ENCODE measurements at places on chromosomes 2 and 18.

- H3K4me3 ChIP-seq = no peak overlapping the region
- peaks cover 10% of the 10 kb centered on the region for H3K4me1 ChIP-seq
- no peak for DNase-seq
- H3K36me3 ChIP-seq = no peaks in the 10 kb centered on the region
- H3K27ac ChIP-seq = no peak overlapping the region
Observed at GRCh38 chr2:238128534-238129001, 9.9 kb upstream of the KLHL30 start.

- peaks cover 2% of the 10 kb centered on the region for H3K36me3 ChIP-seq
- no peak overlapping the region for H3K27ac ChIP-seq
- peaks cover 24% of the 10 kb centered on the region for H3K27me3 ChIP-seq
- peaks cover under 1% of the 10 kb centered on the region for H3K4me1 ChIP-seq
- no peak overlapping the region for H3K4me3 ChIP-seq
Observed at GRCh38 chr18:48244530-48244929, 164.7 kb downstream of the ZBTB7C start.

GRCh38 chr2:212328712-212329496, 209.7 kb downstream of the ERBB4 start:
- no peak for DNase-seq
- no peaks in the 10 kb centered on the region for H3K36me3 ChIP-seq
- peaks cover 15% of the 10 kb centered on the region for H3K4me1 ChIP-seq
- H3K4me3 ChIP-seq = no peak overlapping the region
- H3K27ac ChIP-seq = peak overlapping the region; percentile 96

DNA sequence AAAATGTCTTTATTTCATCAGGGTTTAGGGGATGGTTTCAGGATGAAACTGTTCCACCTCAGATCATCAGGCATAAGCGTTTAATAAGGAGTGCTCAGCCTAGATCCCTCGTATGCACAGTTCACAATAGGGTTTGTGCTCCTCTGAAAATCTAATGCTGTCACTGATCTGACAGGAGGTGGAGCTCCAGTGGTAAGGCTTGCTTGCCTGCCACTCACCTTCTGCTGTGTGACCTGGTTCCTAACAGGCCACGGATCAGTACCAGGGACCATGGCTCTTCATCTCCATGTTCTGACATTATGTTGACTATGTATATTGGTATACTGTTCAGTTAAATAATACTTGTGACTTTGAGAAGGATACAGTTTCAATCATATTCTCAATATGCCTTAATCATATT, 41.6 kb downstream of the PPIG start:
- no peaks in the 10 kb centered on the region for H3K4me1 ChIP-seq
- DNase-seq = no peak
- H3K27ac ChIP-seq = no peak overlapping the region
- peaks cover 63% of the 10 kb centered on the region for H3K36me3 ChIP-seq

DNA sequence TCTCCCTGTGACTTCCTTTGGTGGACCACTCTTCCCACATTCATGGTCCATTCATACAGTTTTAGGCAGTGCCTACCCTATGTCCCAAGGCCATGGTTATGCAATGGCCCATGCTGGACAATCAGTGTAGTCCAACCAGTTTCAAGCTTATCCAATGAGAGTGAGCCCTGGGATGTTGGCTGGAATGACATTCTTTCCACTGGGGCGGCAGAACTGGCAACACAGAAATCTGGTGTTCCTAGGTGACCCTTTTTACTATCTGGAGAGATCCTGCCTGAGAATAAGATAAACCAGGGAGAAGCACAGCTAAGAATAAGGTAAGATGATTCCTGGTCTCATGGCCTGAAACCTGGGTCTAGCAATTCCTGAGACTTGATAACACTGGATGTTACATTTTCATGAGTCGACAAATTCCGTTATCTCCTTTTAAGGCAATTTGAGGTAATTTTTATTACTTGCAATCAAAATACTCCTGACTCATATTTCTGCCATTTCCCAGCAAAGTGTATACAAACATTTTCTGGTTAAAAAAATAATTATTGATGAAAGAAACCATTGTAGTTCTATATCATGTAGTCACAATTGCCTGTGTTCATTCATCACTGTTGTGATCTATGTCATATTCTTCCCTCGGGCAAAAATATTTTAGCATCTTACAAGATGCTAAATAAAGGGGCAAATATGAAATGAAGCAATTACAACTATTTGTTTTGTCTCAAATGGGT, 271.5 kb upstream of the LYPD1 start:
- no peaks in the 10 kb centered on the region for H3K36me3 ChIP-seq
- H3K27ac ChIP-seq = no peak overlapping the region
- no peaks in the 10 kb centered on the region for H3K27me3 ChIP-seq
- peaks cover 22% of the 10 kb centered on the region for H3K4me1 ChIP-seq
- no peak for DNase-seq

- peak overlapping the region; percentile 66 for H3K27ac ChIP-seq
- peaks cover 58% of the 10 kb centered on the region for H3K27me3 ChIP-seq
- no peak for DNase-seq
- no peak overlapping the region for H3K4me3 ChIP-seq
- peaks cover 5% of the 10 kb centered on the region for H3K4me1 ChIP-seq
Observed at GRCh38 chr2:130759906-130760753, 4.8 kb downstream of the AMER3 start.

DNA sequence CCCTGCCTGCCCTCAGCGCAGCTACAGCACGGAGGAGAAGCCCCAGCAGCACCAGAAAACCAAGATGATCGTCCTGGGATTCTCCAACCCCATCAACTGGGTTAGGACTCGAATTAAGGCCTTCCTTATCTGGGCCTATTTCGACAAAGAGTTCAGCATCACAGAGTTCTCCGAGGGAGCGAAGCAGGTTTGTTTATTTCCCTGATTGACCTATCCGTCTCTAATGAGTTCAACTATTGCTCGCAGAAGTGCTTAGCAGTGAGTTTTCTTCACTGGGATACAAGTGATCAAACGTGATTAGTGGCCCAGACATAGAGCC, 639 bp downstream of the MAIP1 start:
- H3K4me1 ChIP-seq = peaks cover 52% of the 10 kb centered on the region
- peak overlapping the region; percentile 99 for H3K4me3 ChIP-seq

GRCh38 chr2:37630301-37630700, 41.1 kb downstream of the CDC42EP3 start:
- no peaks in the 10 kb centered on the region for H3K4me1 ChIP-seq
- DNase-seq = no peak
- no peak overlapping the region for H3K4me3 ChIP-seq
- H3K27ac ChIP-seq = no peak overlapping the region

- H3K4me1 ChIP-seq = peaks cover 6% of the 10 kb centered on the region
- H3K27ac ChIP-seq = no peak overlapping the region
- no peaks in the 10 kb centered on the region for H3K27me3 ChIP-seq
- peaks cover 32% of the 10 kb centered on the region for H3K36me3 ChIP-seq
Observed at GRCh38 chr18:12431561-12431960, 23.8 kb downstream of the PRELID3A start.

DNA sequence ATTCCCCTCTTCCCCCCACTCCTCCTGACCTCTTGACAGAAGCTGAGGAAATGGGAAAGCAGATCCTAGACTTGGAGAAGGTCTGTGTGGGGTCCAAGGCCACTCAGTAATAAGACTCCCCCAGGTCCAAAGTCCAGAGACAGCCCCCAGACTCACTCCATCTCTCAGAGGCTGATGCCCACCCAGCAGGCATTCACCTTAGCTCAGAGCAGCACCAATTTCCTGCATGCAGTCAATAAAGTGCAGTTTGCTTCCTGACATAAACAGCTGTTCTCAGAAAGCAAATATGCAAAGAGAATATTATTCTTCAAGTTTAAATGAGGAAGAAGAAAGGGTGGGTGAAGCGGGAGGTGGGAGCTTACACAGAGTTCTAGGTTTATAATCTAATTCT, 84.1 kb upstream of the RTN4 start:
- no peak overlapping the region for H3K4me3 ChIP-seq
- no peak overlapping the region for H3K27ac ChIP-seq
- H3K4me1 ChIP-seq = peaks cover 38% of the 10 kb centered on the region
- H3K27me3 ChIP-seq = peaks cover 6% of the 10 kb centered on the region

DNA sequence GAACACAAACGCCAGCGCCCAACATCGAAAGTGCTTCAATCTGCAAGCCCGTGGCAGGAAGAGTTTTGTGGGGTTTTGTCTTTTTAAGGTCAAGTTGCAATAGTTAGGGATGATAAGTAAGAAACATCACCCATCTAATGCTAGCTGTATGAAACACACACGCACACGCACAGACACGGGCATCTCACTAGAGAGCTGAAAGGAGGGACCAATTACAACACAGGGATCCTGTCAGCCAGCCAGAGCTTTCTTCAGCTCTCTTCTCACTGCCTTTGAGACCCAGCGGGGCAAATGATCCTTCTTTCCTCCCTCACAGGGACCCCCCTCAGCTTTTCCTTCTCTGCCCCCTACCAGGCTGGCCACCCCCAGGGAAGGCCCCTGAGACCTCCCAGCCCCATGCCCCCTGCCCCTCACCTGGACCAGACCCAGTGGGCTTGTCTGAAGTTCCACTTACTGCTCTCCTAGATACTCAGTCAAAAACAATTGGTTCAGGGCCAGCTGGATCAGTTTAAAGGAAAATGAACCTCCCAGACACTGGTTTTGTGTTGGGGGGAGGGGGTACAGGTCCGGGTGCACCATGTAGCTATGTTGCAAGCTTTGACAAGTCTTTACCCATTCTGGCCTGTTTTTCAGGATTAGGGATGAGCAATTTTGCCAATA, 17.9 kb downstream of the CYP26B1 start:
- peaks cover 24% of the 10 kb centered on the region for H3K4me1 ChIP-seq
- H3K36me3 ChIP-seq = no peaks in the 10 kb centered on the region
- peak overlapping the region; percentile 15 for H3K4me3 ChIP-seq

DNA sequence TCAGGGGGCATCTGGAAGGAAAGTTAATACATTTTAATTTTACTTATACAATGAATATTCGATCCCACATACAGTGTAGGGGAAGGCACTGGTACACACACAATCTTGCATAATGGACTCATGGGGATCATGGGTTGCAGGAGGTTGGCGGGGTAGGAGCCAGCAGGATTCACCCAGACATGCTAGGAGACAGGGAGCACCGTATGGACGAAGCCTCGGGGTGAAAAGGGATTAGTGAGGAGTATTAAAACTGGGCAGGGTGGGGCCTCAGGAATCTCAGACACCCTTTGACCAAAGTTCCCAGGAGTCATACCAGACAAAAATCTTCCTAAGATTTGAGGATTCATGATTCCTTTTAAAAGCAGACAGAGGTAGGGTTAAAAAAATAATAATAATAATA, 140.8 kb downstream of the BCL11A start:
- H3K4me1 ChIP-seq = peaks cover 81% of the 10 kb centered on the region
- DNase-seq = no peak
- no peak overlapping the region for H3K27ac ChIP-seq
- no peak overlapping the region for H3K4me3 ChIP-seq

DNA sequence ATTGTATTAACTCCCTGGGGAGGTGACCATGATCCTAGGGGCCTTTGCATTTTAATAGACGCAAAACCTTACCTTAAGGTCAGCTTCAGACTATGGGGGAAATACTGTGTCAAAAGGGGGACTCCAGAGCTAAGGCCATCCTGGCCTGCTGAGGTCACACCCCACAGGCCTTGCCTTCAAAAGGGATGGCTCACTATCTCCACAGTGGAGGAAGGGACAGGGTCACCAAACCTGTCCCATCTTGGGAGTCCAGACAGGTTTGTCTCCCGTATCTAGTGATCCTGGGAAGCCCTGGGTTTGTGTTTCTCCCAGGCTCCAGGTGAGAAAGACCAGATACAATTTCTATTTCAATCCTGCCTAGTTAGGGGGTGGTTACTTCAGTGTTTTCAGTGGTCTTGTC, 24.9 kb downstream of the CAPN14 start:
- H3K36me3 ChIP-seq = no peaks in the 10 kb centered on the region
- peaks cover 16% of the 10 kb centered on the region for H3K27me3 ChIP-seq
- no peak overlapping the region for H3K4me3 ChIP-seq
- H3K27ac ChIP-seq = no peak overlapping the region
- H3K4me1 ChIP-seq = peaks cover 6% of the 10 kb centered on the region

- no peak for DNase-seq
- H3K4me1 ChIP-seq = peaks cover 7% of the 10 kb centered on the region
- no peak overlapping the region for H3K4me3 ChIP-seq
- H3K36me3 ChIP-seq = peaks cover 4% of the 10 kb centered on the region
Observed at GRCh38 chr2:239936838-239937581, 88.1 kb downstream of the NDUFA10 start.

DNA sequence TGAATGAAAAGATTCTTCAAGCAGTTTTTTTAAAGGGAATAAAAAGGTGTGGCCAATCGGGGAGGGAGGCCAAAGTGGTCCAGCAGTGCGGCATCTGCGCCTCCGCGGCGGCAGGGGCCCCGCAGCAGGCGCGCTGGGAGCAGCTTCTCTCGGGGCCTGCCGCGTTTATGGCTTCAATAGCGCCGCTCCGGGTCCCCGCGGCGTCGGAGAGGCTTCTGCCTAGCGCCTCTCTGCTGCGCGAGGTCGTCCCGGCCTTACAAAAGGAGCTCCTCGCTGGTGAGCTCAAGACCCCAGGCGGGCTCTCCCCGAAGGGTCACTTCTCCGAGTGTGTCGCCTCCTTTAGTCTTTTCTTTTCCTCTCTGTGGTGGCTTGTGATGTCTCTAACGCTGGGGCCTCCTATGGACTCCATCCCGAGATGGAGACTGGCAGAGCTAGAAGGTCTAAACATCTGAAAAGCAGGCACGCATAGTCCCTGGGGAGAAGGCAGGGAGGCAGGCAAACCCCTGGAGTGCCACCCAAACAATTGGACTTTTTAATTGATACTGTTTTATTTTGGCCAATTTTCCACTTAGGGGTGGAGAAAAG, 67.1 kb downstream of the SUMO1 start:
- peak overlapping the region; percentile 61 for H3K4me3 ChIP-seq
- H3K27ac ChIP-seq = peak overlapping the region; percentile 40

DNA sequence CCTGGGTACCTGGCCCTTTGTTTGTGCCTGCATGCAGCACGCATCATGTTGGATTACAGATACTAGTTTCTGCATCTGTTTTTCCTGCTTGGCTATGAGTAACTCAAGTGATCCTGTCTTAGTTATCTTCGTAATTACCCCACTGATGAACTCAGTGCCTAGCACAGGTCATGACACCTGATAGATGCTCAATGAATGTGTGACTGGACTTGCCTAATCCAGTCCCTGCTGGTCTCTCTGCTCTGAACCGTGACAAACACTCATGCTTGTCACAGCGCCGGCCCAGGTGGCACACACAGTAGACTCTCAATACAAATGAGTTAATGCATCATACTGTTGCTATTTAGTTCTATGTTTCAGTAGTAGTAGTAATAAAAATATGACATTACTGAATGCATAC, 31.2 kb upstream of the NTSR2 start:
- H3K36me3 ChIP-seq = no peaks in the 10 kb centered on the region
- no peak for DNase-seq
- no peak overlapping the region for H3K4me3 ChIP-seq
- peaks cover 33% of the 10 kb centered on the region for H3K4me1 ChIP-seq

GRCh38 chr2:148650881-148651280, 6.3 kb downstream of the EPC2 start:
- H3K27me3 ChIP-seq = no peaks in the 10 kb centered on the region
- DNase-seq = no peak
- H3K4me1 ChIP-seq = peaks cover 42% of the 10 kb centered on the region
- no peak overlapping the region for H3K4me3 ChIP-seq
- H3K36me3 ChIP-seq = peaks cover 18% of the 10 kb centered on the region
- H3K27ac ChIP-seq = peak overlapping the region; percentile 5

- peak overlapping the region; percentile 69 for H3K27ac ChIP-seq
- H3K4me1 ChIP-seq = peaks cover 49% of the 10 kb centered on the region
- no peak for DNase-seq
- H3K27me3 ChIP-seq = peaks cover 13% of the 10 kb centered on the region
Observed at GRCh38 chr2:26532301-26533250, 54.7 kb upstream of the OTOF start.

- no peak for DNase-seq
- H3K27me3 ChIP-seq = no peaks in the 10 kb centered on the region
- H3K36me3 ChIP-seq = no peaks in the 10 kb centered on the region
- no peaks in the 10 kb centered on the region for H3K4me1 ChIP-seq
Observed at GRCh38 chr2:180520921-180521581, 459.4 kb upstream of the UBE2E3 start.
